ENCODE measurements at places on chromosomes 13 and 19.

DNA sequence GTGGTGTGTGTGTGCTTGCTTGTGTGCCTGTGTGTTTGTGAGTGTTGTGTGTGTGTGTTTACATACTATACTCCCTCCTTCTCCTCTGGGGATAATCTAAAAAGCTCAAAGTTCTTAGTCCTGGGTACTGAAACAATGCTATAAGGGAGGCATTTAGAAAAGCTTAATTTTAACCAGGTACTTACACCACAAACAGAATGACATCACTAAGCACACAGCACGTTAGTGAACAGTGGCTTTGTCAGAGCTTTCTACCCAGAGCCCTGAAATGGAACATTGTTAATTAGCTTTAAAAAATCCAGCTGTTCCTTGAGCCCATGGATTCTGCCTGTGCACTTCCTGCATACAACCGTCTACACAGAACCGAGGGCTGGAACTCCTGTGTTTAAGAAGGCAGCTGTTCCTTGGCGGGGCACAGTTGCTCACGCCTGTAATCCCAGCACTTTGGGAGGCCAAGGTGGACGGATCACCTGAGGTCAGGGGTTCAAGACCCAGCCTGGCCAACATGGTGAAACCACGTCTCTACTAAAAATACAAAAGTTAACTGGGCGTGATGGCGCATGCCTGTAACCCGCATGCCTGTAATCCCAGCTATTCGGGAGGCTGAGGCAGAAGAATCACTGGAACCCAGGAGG lies 69.6 kb upstream of the RNF113B start:
- no peak for DNase-seq

DNA sequence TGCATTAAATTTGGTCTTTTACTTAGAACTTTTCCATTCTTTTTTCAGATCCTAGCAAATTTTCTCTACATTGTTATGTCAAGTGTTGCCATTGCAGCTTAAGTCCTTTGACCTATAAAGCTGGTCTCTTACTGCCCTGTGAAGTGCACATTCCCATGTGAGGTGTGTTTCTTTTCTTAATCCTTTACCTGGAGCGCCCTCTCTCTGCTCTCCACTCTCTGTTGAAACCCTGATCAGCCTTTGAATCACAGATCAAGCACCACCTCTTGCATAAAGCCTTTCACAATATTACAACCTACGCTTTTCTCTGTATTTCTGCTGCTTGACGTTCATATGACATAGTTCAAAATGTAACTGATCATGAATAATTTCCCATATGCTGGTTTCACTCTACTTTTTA lies 84.8 kb downstream of the PCDH17 start:
- DNase-seq = no peak

GRCh38 chr13:62280590-62280989 lies 864.9 kb upstream of the PCDH20 start:
- no peak for DNase-seq

GRCh38 chr19:21883516-21883915 lies 47.5 kb upstream of the ZNF43 start:
- peak; percentile 5 for DNase-seq

DNA sequence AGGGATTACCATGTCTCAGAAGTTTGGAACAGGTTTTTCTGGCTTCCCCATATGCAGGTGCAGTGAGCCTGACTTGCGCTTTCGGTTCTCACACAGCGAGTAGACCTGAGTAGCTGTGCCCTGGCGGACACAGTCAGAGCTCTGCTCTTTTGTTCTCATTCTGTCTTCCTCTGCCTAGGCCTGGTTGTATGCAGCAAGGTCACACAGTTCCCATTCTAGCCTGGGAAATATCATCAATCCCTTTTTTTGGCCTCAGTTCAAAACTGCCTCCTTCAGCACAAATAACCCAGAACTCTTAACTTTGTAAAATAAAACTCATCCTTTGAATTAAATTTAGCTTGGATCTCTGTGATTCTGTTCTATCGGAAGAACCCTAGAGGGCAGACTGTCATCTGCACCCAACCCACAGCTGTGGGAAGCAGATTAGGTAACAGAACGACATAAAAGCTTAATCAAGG lies 10.2 kb downstream of the OXGR1 start:
- peak; percentile 15 for DNase-seq

- DNase-seq = peak; percentile 91
Observed at GRCh38 chr19:14563989-14564651, 7.7 kb downstream of the NDUFB7 start.

DNA sequence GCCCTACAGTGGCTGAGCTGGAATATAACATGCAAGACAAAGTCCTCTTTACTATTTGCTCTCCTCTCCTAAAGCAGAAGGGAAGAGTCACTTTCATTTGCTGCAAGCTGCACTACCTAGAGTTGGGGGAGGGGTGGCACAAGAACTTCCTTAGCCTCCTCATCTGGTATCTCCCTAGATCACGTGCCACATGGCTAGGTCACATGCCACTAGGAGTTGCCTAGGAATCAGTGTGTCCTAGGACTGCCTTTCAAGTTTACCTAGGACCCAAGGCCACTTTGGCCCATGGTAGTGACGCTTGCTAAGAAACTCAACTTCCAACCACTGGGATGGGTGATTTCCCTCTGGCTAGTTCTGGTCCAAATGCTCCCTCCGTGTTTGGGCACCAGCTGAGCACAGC lies 625.2 kb downstream of the DIAPH3 start:
- no peak for DNase-seq

GRCh38 chr19:58400316-58400915 lies 5.0 kb downstream of the RNF225 start:
- DNase-seq = peak; percentile 55

DNA sequence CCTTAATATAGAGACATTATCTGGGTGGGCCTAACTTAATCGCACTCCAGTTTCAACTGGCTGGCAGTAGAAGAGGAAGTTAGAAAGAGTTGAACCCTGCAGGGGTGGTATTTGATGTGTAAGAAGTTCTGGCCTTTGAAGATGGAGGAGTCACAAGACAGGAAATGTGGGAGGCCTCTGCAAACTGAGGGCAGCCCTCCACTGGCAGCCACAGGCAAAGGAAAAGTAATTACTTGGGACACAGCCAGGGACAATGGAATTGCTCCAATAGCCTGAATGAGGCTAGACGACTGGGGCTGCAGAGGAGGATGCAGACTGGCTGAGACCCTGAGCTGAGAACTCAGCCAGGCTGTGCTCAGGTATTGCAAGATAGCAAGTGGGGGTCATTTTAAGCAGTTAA lies 703.3 kb upstream of the ARGLU1 start:
- DNase-seq = no peak

GRCh38 chr13:100274942-100275506 lies 186.1 kb downstream of the PCCA start:
- no peak for DNase-seq

DNA sequence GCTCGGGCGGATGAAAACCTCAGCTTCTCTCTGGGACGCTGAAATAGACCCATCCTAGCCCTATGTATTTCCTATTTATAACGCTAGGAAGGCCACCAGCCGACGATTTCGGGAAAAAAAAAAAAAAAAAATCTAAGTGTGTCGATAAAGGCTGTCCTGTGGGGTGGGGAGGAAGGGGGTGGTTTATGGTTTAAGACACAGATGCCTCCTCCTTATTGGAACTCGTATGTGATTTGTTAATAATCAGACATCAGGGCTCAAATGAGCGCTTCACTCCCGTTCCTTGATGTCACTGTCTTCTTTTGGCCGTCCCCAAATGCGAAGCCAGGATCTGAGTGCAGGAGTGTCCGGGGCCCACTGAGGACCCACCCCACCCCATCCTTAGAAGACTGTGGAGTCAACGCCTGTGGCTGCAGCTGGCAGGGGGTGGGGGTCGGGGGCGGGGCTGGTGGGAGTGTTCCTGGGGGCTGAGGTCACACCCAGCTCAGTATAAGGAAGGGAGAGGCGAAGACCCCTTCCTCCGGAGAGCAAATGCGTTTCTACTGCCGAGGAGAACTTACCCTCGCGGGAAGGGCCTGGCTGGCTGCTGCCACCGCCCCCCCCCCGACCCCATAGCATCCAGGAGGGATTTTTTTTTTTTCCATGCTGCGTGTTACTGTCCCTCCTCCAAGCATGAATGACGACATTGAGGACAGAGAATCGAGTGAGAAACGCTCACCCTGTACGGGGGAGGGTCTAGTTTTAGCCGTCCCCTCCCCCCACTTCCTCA lies 971 bp downstream of the ATCAY start:
- DNase-seq = no peak

- DNase-seq = no peak
Observed at GRCh38 chr13:63408331-63409189, 1992.9 kb upstream of the PCDH20 start.

DNA sequence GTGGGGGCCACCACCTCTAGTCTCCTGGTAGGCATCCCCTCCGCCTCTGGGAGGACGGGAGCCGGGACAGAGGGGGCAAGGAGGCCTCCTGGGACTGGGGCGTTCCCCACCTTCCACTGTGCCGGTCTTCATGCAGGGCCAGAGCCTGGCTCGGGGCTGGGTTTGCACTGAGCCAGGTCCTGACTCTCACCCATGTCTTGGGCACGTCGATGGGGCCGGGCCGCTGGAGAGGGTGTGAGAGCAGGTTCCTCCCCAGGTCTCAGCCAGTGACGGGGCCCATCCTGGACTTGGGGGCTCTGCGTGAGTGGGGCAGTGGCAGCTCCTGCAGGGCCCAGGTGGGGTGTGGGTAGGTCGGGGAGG lies 26.6 kb downstream of the ATP11A start:
- no peak for DNase-seq
